ENCODE measurements at places on chromosomes 5 and 9.
A peak's percentile ranks its signal among the peaks of the same experiment; 100 is the strongest.

DNA sequence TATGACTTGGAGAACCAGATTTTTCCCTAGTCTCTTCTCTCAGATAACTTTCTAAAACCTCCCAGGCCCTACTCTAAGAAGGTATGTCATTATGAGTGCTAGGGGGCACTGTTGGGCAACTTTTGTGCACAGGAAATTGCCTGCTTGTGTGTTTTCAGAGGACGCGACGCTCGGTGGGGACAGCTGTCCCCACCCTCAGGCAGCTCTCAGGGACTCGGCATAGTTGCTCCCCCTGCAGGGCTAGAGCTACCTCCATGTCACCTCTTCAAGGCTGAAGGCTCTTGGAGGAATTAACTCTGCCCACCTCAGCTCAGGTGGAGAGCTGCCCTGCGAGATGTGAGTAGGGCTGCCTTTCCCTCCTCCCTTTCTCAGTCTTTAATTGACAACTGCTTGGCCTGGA, 10.2 kb upstream of the TIFAB start:
- peak; percentile 45 for DNase-seq

DNA sequence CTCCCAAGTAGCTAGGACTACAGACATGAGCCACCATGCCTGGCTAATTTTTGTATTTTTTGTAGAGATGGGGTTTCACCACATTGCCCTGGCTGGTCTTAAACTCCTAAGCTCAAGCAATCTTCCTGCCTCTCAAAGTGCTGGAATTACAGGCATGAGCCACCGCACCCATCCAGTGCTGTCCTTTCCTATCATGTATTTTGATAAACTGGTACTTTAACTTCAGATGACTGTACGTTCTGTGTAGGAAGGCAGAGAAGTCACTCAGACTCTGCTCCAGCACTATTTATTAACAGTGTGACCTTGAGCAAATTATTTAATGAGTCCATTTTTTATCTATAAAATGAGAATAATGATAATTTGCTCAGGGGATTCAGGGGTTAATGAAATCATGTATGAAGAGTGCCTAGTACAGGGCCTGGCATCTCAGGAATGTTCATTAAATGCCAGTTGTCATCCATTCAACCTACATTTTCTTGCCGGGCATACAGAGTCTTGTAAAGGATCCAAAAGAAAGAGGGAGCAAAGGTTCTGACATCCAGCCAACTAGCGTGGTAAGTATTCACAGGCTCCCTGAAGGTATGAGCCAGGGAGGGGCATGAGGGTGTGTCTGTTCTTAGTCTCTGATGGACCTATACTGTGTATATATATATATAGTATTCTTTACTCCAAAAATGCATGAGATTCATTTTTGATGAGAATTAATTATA, 201.9 kb downstream of the PBX3 start:
- no peak for DNase-seq

GRCh38 chr5:20276959-20277263, 288.9 kb upstream of the CDH18 start:
- DNase-seq = no peak

DNA sequence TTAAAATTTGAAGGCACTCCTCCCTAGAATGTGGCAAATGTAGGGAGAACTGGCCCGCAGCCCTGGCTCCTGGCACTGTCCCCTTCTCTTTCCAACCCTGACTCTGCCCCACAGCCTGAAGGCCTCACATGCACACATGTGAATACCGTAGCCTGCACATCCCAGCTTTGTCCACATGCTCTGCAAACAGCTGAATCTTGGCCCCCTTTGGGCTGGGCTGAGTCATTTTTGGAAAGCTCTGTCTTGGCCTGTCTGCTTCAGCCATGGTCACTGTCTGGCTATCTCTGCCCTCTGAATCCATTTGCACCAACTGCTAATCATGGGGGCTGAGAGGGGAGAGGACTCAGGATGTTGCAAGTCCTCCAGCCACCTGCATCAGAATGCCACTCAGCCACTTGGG, 22.1 kb upstream of the GALNT10 start:
- no peak for DNase-seq

DNA sequence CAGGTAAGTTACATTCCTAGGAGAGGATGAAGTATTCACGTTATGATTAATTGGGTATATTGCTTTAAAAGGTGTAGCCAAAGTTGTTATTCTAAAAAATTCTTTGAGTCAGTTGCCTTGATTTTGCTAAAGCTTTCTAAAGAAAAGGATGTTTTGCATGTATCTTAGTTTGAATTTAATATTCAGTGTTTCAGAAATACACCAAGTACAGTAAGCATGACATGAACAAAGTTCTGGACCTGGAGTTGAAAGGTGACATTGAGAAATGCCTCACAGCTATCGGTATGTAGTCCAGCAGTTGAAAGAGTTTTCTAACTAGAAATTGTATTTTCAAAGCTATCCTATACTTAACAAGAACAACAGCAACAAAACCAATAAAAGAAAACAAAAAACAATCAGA, 14.2 kb downstream of the ANXA1 start:
- no peak for DNase-seq

GRCh38 chr9:38419181-38419580, 5.1 kb downstream of the IGFBPL1 start:
- no peak for DNase-seq

GRCh38 chr9:118439441-118439840, 735.2 kb downstream of the TLR4 start:
- DNase-seq = no peak

GRCh38 chr9:37624073-37624472, 26.7 kb upstream of the FRMPD1 start:
- DNase-seq = no peak

DNA sequence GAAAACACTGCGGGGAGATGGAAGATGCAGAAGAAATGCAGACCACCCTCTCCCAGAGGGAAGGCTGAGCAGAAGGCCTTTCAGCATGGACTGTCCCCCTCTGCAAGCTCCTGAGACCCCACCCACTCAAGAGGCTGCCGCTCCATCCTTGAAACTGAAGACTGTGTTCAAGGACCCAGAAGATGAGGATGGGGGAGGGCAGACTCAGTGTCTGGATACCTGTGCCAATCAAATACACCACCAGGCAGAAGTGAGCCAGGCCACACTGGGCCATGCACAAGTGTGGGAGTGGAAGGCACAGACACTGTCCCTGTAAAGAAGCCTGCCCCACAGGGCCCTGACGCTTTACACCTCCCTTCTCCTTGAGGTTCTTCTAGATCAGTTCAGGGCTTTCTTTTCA, 40.0 kb upstream of the IPPK start:
- DNase-seq = no peak

GRCh38 chr5:114612406-114612805, 250.5 kb downstream of the KCNN2 start:
- DNase-seq = no peak

GRCh38 chr9:70954596-70955143, 166.8 kb downstream of the TRPM3 start:
- no peak for DNase-seq

GRCh38 chr9:76213751-76214150, 180.5 kb downstream of the RFK start:
- DNase-seq = no peak

GRCh38 chr5:56317923-56318561, 84.9 kb upstream of the ANKRD55 start:
- no peak for DNase-seq

GRCh38 chr5:31909073-31909472, 265.0 kb downstream of the GOLPH3 start:
- no peak for DNase-seq

GRCh38 chr5:113043491-113043931, 66.9 kb downstream of the DCP2 start:
- peak; percentile 44 for DNase-seq

GRCh38 chr5:74392711-74393351, 247.7 kb downstream of the ENC1 start:
- no peak for DNase-seq

GRCh38 chr9:113774963-113775362, 101.1 kb upstream of the ZNF618 start:
- no peak for DNase-seq

- DNase-seq = no peak
Measured at GRCh38 chr9:92614123-92614510, 55.8 kb downstream of the IPPK start.

- no peak for DNase-seq
Measured at GRCh38 chr9:109765830-109766229, 14.2 kb upstream of the PALM2AKAP2 start.

- no peak for DNase-seq
Measured at GRCh38 chr5:169653091-169653490, 16.0 kb downstream of the DOCK2 start.

DNA sequence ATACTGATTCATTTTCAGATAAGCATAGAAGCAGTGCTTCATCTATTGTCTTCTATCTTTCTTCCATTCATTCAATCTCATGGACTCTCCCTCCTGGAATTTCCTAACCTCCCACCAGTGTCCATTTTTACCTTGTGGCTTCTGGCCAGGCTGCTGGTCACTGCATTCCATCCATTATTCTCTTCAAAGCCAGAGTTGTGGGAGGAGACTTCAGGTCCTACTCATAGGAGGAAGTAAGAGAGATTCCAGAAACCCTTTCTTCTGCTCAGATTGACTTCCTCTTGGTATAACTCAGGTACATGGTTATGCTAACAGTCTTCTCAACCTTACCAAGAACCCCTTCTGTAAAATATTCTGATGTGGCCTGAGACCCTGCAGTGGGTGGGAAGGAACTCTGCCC, 153.3 kb upstream of the SLC12A2 start:
- DNase-seq = no peak

- no peak for DNase-seq
Measured at GRCh38 chr5:117942861-117943519, 1045.4 kb downstream of the DTWD2 start.

DNA sequence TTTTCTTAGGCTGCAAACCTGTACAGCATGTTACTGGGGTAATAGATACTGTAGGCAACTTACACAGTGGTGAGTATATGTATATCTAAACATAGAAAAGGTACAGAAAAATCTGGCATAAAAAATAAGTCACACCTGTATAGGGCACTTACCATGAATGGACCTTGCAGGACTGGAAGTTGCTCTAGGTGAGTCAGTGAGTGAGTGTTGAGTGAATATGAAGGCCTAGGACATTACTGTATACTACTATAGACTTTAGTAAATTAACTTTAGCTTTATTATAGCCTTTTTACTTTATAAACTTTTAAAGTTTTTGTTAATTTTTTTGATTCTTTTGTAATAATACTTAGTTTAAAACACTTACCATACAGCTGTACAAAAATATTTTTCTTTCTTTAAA, 51.3 kb downstream of the DENND4C start:
- no peak for DNase-seq

DNA sequence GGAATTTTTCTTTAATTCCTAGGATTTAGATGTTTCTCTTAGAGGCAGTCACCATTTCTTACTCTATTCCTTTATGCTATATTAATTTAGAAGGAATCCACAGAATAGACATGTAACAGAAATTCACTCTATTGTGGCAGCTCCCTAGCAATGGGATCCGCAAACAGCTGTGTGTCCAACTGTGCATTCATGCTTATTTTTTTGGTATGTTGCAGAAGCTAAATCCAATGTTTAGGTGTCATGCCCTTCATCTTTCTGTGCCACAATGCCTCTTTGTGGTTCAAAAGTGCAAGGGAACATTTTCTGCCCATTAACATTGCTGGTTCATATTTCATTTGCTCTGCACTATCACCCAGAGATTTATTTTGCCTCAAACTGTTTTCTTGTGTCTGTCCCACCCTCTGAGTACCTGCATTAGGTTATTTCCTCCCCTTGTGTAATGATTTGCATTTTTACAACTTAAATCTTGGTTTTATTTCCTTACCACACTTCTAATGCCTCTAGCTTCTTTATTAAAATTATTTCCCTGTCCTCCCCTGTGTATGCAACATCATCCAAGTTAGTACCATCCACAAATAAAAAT, 816.5 kb downstream of the EFNA5 start:
- DNase-seq = no peak

GRCh38 chr5:132387640-132388117, 18.2 kb downstream of the SLC22A5 start:
- no peak for DNase-seq

DNA sequence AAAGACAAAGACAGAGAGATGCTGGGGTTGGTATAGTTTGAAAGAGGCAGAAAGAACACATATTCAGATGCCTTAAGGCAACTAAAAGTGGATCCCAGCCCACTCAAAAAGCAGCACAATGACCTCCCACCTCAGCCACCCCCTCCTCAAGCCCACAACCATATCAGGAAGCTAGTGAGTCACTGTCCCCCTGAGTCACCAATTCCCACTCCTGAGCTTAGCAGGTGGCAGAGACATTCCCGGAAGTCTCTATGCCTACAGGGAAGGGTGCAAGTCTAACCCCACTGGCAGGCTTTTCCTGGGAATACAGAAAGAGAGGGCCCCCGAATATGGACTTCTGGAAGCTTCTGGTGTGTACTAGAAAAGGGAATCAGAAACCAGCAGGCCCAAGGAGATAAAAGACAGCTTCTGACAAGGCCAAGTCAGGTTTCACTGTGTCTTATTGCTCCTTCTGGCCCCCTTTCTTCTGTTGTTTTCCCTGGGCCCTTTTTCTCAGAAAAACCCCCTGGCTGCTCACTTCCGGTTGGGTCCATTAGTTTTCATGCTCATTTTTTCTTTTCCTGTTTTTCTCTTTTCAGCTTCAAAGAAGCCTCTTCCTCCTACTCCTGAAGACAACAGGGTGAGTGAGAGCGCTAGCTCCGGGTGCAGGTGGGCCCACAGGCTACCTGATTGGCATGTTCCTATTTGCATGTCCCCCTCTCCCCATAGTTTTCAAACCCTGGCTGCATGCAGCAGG, 36.8 kb downstream of the ITK start:
- DNase-seq = peak; percentile 19

GRCh38 chr9:8916771-8917170, 1117.2 kb upstream of the DMAC1 start:
- DNase-seq = no peak

- DNase-seq = no peak
Measured at GRCh38 chr5:113250341-113250953, 184.3 kb downstream of the TSSK1B start.

GRCh38 chr9:87301371-87301770, 196.3 kb upstream of the DAPK1 start:
- no peak for DNase-seq

- DNase-seq = no peak
Measured at GRCh38 chr9:88221105-88221504, 82.8 kb upstream of the SPATA31C2 start.

DNA sequence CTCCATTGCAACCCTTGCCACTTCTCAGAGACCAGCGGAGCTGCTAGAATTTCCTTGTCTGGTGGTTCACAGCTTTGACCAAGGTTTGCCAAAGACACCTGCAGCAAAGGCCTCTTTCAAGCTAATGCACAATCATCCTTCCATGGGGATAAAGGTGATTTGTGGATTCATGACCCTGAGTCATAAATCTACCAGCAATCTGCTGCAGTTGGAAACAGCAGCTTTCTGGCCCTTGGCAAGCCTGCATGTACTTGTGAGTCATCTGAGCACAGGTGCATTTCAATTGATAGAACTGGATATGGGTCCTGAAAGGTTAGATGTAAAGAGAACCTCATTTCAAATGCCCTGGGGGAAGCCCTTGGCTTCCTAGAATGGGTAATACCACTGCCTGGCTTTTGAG, 21.6 kb upstream of the TCF7 start:
- no peak for DNase-seq

- DNase-seq = no peak
Measured at GRCh38 chr5:9362600-9362999, 183.3 kb downstream of the SEMA5A start.

GRCh38 chr9:34544035-34544434, 21.2 kb upstream of the ENHO start:
- no peak for DNase-seq

- DNase-seq = no peak
Measured at GRCh38 chr5:110945874-110946436, 125.6 kb upstream of the TSLP start.
